Midbrain (tissue), 1 donor: ENCODE measurements at places on chromosomes 16 and 17.

DNA sequence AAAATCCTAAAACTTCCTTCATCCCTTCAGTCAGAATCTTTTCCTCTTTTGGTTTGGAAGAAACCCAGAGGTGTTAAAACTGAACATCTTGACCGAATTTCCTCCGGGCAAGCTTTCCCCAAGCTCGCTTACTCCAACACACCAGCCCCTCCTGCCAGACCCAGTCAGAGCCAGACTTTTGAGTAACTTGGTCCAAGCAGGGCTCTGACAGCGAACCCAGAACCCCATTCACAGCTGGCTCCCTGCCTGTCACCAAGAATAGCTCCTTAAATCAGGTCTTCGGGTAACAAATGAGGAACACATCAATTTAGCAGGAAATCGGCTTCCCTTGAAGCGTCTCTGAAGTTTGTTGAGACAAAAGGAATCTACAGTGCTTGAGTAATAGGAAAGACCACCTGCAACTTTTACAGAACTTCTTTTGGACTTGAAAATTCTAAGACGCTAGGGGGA lies 27.3 kb downstream of the GAS7 start:
- peak; percentile 36 for DNase-seq

- peak; percentile 29 for DNase-seq
Measured at GRCh38 chr17:69428252-69428980, 13.9 kb downstream of the MAP2K6 start.

DNA sequence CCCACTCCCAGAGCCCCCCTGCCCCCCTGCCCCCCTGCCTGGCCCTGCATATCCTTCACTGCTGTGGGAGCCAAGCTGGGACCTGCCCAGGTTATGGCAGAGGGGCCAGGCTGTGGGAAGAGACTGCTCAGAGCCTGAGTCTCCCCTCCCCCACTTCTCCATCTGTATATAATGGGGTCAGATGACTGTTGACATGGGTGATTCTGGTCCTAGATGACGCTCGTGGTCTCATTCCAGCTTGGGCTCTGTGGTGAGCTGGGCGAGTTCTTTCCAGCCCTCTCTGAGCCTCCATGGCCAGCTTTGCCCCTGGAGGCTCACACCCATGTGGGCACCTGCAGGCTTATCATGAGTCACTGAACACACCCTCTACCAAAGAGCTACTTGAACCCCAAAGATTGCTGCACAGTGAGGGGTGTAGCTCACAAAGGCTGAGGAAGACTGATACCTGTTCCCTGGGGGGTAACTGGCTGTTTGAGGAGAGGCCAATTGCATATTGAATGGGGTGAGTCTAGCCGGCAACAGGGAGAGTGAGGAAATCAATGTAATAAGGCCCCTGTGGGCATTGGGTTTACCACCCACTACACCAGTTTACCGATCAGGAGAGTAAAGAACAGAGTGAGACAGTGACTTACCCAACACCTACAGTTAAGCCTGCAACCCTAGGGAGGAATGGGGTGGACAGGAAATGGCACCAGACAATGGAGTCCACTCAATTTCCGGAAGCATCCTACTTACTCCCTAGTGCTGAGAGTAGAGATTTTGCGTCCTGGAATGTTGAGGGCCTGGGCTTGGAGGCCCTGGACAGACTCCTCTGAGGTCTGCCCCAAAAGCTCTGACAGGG lies 4.2 kb upstream of the SREBF1 start:
- peak; percentile 56 for DNase-seq

- DNase-seq = no peak
Measured at GRCh38 chr17:9976283-9977179, 71.5 kb upstream of the RCVRN start.

DNA sequence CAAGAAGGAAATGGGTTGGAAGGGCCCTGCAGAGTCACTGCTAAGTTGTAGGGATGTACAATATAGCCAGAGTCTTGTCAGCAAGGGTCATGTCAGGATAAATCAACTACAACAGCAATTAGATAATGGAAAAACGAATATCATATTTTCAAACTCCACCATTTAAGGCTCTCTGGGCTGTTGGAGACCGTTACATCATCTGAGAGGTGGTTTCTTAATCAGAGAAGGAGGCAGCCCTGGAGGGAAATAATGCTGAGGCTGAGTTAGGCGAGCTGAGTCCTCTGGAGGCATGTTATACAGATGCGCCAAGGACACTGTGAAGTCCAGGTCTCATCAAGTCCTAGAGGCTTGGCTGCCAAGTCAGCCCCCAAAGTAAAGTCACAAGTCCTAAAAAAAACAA lies 30.3 kb downstream of the LYRM9 start:
- DNase-seq = no peak

DNA sequence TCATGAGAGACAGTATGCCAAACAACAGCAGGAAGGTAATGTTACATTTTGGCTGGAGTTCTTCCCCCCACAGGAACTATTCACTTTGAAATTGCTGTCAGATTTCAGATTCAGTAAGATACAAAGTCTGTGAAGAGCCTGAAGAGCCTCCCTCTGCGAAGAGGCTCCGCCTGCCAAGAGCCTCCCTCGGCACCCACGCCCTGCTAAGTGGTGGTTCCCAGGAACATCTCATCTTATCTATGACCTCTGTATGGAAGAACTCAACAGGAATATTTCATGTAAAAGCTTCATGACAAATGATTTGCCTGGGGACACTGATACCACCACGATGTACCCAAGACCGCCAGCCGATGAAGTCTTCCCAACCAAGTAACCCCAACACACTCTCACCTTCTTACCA lies 3.2 kb downstream of the ZC3H7A start:
- DNase-seq = no peak

DNA sequence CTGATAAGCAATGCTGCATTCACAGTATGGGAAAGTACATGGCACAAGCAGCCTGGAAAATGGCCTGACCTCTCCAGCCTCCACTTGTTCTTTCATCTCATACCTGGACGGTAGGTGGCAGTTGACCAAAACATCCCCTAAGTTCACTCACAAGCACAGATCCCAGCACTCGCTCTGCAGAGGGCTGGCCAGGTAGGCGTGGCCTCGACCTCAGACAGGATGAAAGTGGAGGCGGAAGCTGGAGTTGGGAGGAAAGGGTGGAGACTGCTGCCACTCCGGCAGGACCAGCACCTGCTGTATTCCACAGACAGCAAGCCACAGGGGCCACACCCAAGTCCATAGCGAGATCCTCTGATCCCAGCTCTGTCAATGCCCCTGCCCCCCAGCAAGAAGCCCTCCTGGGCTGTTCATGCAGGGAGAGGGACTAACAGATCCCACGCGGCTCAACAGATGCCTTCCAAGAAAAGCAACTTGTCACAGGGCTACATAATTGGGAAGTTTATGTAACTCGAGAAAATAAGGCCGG lies 31.3 kb downstream of the ZCCHC14 start:
- no peak for DNase-seq

GRCh38 chr17:37535906-37536305 lies 46.2 kb downstream of the DUSP14 start:
- no peak for DNase-seq

- DNase-seq = peak; percentile 59
Measured at GRCh38 chr17:39626171-39627046, at the start of gene PPP1R1B. Gene PPP1R1B, plus strand, starts transcription at chr17:39626952. Its CDS starts 441 bp downstream, at chr17:39627393.

GRCh38 chr17:43211480-43212402 lies at the start of gene TMEM106A:
Gene TMEM106A, plus strand, starts transcription at chr17:43211875. Its CDS starts 1,167 bp downstream, at chr17:43213042.
- peak; percentile 32 for DNase-seq

GRCh38 chr17:40197550-40197949 lies 20.3 kb downstream of the RAPGEFL1 start:
- DNase-seq = no peak

DNA sequence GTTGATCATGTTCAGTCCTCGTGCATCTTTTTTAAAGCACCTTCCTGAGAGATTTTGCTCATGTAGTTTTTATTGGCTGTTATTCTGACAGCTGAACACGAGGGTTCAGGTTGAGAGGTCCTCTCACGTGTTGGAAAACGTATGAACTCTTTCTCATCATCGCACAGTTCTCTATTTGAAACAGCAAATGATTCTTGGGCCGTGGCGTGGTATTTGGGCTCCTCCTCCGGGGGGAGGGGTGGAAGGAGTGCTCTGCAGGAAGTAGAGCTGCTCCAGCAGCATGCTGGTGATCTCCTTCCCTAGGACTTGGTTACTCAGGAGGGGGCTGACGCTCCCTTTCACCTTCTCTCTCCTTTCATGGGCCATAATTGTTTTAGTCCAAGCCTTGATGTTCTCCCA lies 70.4 kb downstream of the KSR1 start:
- peak; percentile 19 for DNase-seq
